ENCODE measurements at places on chromosomes 5 and 9.
A peak's percentile ranks its signal among the peaks of the same experiment; 100 is the strongest.

- no peak for DNase-seq
Observed at GRCh38 chr5:80165452-80165851, 90.4 kb downstream of the SERINC5 start.

- DNase-seq, result no peak
Observed at GRCh38 chr5:31273161-31273560, 79.7 kb downstream of the CDH6 start.

DNA sequence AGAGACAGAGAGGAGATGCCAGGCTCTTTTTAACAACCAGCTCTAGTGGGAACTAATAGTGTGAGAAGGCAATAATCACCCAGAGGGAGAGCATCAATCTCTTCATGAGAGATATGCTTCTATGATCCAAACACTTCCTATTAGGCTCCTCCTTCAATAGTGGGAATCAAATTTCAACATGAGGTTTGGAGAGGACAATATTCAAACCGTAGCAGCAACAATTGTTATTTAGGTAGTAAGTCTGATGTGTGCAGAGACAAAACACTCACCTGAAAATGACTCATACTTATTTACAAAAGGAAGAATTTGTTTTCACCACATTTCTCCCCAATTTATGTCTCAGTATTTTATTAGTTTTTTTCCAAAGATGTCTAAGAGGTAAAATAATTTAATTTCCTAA, 144.3 kb downstream of the ST8SIA4 start:
- no peak for DNase-seq

DNA sequence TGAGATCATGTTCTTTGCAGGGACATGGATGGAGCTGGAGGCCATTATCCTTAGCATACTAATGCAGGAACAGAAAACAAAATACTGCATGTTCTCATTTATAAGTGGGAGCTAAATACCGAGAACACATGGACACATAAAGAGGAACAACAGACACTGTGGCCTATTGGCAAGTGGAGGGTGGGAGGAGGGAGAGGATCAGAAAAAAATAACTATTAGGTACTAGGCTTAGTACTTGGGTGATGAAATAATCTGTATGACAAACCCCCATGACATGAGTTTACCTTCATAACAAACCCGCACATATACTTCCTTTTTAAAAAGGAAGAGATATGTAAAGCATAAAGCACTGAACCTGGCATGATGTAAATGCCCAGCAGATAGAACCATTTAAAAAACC, 99.0 kb downstream of the MEGF10 start:
- no peak for DNase-seq

DNA sequence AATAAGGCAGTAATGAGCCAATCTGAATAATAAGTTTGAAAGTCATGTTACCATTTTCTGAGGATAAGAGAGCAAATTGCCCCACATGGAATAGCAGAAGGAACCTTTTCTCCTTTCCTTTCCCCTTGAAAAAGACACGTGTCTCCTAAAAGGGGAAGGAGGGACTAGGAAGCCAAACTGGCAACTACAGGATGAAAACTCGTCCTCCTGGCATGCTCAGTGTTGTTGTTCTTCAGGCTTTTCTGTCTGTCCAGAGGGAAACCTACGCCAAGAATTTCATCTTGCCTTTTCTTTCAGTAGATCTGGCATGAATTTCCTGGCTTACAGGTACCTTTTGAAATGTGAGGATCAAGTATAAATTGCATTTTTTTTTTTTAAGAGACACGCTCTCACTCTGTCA, 355.9 kb upstream of the TLE4 start:
- DNase-seq, result no peak

- peak; percentile 47 for DNase-seq
Observed at GRCh38 chr9:115349542-115349941, 231.6 kb upstream of the TNC start.

GRCh38 chr9:99896119-99896518, 10.3 kb upstream of the STX17 start:
- DNase-seq, result no peak

GRCh38 chr9:133143639-133144141, 20.0 kb downstream of the GBGT1 start:
- no peak for DNase-seq

GRCh38 chr9:73135394-73135793, 16.3 kb upstream of the ANXA1 start:
- DNase-seq, result no peak

DNA sequence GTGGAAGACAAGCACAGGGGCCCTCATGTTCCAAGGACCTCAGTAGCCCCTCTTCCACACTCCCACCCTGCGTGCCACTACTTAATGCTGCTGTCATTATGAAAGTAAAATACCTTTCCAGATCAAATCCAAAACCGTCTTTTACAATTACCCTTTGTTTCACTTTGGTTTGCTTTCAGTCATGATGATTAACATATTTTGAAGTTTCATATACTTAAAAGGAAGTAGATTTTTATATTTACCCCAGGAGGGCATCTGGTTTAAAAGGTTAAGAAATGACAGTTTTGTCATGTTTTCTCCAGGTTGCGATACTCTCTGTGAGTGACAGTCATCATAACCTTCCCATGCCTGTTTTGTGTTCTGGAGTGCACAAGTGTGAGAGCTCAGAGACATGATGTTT, 13.5 kb upstream of the MAP1B start:
- DNase-seq, result no peak

GRCh38 chr9:4126184-4126865, 173.5 kb downstream of the GLIS3 start:
- peak; percentile 53 for DNase-seq

DNA sequence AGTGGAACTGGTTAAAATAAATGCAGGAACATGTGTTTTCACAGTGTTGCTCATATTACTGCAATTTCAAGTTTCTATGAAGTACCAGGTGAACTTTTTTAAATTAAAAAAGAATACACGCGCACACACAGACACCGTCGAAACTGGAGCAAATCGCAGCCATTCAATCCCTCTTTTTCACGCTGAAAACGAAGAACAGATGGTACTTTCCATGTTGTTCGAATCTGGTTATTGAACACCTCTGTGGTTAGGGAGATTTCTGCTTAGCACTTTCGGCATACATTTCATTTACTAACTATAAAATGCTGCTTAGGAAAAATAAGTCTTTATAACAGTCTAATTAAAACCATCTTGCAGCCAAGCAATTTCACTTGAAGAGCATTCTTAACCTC, 6.8 kb downstream of the ZNF608 start:
- DNase-seq, result no peak

DNA sequence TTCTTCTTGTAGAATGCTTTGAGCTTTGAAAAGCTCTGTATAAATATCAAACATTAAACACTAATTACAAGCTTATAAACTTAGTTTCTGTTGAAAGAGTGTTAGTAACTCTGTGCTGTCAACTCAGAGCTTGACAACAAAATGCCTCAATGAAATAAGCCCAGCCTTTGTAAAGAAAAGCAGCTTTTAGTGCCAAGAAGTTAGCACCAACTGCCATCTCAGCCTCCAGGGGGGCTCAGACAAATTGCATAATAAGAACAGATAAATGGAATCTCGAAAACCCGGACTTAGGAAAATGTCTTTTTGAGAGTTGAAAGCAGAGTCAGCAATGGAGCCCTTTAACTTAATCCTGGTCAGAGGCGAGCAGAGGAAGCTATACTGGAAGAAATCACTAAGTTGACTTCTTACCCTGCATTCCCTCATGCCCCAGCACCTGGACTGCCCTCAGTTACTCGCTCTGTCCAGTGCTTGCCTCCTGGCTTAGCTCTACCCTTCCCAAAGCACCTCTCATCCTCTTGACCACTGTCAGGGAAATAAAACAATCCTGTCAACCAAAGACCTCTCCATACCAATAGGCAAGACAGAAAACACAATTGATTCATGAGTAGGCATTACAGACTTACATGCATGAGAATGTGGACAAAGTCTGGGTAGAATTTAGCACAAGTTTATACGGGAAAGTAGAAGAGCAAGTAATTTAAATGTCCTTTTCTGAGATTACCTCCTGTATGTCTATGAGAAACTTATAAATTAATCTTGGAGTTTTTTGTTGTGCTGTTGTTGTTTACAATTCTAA, 352.7 kb downstream of the ZNF608 start:
- DNase-seq, result no peak

DNA sequence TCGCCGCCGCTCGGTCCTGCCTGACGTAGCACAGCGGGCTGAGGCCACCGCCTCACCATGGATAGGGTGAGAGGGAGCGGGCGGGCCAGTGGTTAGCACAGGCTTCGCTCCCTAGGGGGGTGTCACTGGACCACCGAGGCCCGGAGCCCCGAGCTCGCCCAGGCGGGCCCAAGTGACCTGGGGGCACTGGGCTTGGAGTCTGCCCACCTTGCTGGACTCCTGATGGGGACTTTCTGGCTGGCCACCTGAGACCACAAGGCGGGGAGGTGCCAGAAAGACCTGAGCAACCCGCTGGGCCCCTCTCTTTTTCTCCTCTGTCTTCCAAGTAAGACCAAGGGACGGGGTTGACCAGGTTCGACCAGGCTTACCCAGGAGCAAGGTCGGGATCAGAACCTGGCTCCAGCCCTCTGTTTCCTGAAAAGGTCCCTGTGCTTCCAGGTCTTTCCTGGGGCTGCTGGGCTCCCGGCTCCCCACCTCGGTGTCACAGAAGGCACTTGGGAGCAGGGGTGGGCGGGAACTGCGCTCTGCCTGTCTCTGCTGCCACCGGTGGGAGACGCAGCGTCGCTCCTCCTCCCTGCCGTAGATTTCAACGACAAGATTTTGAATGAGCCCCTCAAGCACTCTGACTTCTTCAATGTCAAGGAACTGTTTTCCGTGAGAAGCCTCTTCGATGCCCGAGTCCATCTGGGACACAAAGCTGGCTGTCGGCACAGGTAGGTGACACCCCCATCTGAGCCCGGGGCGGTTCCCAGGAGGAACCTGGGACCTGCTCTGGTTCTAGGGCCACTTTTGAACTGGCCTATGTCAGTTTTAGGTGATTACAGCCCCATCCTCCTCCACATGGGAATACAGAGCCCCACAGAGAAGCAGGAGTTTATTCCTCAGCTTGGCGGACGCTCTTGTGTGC, 1.0 kb downstream of the MRPS2 start:
- peak; percentile 87 for DNase-seq

GRCh38 chr5:41410737-41411136, 99.7 kb downstream of the PLCXD3 start:
- no peak for DNase-seq

DNA sequence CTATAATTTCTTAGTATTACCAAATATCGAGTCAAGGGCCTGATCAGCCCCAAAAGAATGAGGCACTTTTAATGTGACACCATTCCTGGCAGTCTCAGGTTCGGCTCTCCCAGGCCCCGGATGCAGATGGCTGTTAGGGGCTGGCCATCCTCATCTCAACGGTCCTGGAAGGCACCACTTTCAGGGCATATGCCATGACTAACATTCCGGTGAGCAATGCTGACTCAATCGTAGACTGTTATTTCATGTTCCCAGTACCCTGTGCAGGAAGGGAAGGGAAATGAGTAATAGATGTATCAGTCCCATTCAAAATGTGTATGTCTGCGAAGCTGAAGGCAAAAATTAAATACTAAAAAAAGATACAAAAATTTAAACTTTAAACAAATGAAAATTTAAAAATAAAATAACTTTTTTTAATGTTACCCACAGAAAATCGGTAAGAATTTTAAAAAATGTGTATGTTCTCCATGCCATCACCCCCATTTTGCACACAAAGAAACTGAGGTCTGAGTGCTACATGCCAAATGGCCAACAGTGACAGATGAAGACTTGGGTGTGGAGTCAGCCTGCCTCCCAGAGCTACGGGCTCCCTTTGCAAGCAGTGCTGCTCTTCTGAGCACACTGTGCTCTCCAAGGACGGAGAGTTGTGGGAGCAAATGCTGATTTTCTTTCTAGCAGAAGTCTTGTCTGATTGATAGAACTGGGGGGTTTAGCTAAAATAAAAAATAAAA, 79.0 kb downstream of the GLDC start:
- peak; percentile 86 for DNase-seq

DNA sequence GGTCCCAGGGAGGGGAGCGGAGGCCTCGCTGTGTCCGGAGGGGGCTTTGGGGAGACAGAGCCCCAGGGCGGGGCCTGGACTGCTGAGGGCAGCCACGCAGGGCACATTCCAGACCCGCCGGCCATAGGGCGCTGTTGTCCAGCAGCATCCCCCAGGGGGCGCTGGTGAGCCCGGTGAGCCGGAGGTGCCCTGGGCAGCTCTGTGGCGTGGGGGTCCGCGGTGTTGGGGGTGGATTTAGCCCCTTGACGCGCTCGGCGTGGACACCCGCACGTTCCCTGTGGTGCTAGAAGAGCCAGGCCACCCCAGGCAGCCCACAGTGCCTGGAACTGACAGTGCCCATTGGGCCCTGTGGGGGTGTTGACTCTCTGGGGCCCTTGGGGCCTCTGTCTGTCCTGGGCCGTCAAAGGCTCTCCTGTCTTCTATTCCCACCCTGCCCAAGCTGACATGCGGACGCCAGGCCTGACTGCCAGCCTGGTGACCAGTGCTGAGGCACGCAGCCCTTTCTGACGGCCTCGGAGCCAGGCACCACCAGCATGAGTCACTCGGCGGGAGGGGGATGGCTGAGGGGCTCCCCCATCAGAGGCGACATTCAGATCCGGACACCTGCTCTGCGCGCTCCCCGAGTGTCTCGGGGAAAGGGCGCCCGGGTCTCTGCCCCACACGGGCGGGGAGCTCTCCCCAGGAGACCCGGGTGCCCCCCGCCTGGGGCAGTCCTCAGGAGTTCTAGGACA, 23.9 kb downstream of the TPPP start:
- no peak for DNase-seq

- no peak for DNase-seq
Observed at GRCh38 chr9:136341042-136341655, 13.8 kb downstream of the GPSM1 start.

- DNase-seq, result no peak
Observed at GRCh38 chr5:140216478-140217074, 41.6 kb downstream of the CYSTM1 start.

DNA sequence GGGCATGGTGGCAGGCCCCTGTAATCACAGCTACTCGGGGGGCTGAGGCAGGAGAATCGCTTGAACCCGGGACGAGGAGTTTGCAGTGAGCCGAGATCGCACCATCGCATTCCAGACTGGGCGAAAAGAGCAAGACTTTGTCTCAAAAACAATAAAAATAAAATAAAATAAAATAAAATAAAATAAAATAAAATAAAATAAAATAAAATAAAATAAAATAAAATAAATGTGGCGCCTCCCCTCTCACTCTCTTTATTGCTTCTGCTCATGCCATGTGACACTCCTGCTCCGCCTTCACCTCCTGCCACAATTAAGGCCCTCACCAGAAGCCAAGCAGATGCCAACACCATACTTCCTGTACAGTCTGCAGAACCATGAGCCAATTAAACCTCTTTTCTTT, 3.8 kb upstream of the SHC3 start:
- DNase-seq, result no peak

GRCh38 chr9:113393281-113393680, 7.8 kb downstream of the ALAD start:
- DNase-seq, result no peak

DNA sequence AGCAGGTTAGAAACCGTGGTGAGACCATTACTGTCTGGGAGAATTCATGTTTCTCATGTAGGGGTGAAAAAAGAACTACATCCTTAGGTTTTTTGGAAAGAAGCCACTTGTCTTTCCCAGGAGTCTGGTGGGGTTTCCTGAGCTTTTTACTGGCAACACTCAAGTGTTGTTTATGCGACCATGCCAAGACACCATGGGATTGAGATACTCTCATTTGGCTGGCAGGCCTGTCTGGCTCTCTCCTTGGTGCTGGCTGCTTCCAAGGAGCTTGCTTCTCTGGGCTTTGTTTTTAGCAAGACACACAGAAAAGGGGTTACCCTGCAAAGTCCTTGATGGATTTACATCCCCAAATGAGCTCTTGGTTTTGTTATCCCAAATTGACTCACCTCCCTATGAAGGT, 80.9 kb upstream of the ISL1 start:
- no peak for DNase-seq

- peak; percentile 82 for DNase-seq
Observed at GRCh38 chr9:107750741-107751566, 261.4 kb upstream of the KLF4 start.

GRCh38 chr9:94148419-94148818, 64.2 kb downstream of the PTPDC1 start:
- DNase-seq, result no peak

All from hepatic stellate cell (primary cell).